Endothelial cell of umbilical vein (primary cell): ENCODE measurements at places on chromosomes 3 and 15. TPM values are rescaled to one million over a fixed set of nuclear protein-coding genes. Genes with fewer than 3 reads are reported as not detected.

GRCh38 chr15:41805711-41806110, 22.2 kb upstream of the JMJD7 start:
- DNase-seq: no peak

DNA sequence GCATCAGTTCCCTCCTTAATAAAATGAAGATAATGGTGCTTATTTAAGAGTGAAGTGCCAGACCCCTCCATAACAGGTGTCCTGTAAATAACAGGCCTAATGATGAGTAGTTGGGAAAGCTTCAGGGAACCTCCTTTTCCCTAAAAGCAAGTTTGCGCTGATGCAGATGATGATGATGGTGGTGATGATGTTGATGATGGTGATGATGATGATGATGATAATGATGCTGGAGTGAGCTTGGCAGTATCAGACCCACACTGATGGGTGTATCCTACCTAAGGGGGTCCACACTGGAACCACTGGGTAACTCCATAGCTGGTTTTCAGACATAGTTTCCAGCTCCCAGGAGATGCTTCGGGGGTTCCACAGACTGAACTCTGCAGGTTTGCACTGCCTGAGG, 24.4 kb downstream of the MTMR14 start:
- no peak for DNase-seq

- DNase-seq: peak; percentile 58
Observed at GRCh38 chr3:50028346-50028745, 60.4 kb upstream of the RBM5 start.

DNA sequence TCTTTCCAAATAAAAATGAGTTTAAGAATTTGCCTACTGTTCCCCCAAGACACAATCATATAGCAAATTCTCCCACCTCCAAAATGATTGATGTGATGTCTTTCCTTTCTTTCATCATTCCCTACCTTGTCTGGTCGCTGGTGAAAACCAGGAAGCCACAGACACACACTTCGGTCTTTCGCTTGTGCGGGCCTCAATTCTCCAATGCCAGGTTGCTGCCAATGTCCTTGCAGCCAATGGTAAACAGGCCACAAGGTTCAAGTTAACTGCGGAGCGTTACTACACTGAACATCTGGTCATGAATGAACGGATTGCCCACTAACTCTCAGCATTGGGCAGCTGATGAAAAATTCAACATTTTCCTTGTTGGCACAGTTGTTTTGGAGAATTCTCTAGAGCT, 192.2 kb downstream of the FOXP1 start:
- no peak for DNase-seq

DNA sequence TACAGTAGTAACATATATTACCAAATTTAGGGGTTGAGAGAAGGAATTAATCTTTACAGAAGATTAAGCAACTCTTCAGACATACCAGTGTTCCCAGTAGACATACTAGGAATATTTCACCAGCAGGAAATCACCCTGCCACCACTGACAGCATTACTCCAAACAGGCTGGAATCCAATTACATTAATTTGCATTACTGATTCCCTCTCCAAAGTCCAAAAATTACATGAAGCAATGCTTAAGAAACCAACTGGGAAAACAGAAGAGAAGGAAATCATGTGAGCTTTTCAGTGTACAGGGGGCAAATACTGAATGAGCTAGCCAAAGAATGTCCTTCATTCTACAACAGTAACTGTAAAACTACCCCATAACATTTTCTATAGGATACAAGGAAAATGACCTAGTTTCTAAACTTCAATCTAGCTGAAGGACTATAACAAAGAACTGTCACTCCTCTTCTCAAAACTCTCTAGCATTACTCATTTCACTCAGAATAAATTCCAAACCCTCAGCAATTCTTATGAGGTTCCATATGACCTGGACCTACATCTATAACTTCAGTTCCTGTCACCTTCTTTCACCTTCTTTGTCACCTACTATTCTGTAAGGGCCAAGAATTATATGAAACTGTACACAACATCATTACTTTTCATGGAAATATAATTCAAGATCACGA, 72.7 kb downstream of the INO80 start:
- DNase-seq: peak; percentile 11

- DNase-seq: no peak
Observed at GRCh38 chr3:173599673-173600072, 202.1 kb downstream of the NLGN1 start.

- no peak for DNase-seq
Observed at GRCh38 chr3:153897025-153897723, 224.0 kb upstream of the ARHGEF26 start.

DNA sequence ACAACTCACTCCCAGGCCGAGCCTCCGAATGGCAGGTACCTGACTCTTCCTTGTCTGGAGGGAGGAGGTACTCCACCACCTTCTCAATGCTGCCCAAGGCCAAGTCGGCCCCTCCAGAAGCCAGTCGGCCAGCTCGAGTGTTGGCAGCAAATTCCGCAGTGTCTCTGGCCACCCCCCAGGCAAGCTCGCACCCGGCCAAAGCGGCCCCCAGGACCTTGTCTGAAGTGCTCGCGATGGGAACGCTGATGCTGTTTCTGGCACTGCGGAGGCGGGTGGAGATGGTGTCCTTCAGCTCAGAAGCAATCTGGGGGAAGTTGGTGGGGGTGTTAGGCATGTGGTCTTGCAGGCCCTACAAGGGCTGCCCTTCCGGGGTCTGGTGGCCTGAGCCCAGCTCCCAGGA, 9.2 kb downstream of the PLIN1 start:
- no peak for DNase-seq

DAZL gene
- total RNA-seq: not detected in 2 replicates

DNA sequence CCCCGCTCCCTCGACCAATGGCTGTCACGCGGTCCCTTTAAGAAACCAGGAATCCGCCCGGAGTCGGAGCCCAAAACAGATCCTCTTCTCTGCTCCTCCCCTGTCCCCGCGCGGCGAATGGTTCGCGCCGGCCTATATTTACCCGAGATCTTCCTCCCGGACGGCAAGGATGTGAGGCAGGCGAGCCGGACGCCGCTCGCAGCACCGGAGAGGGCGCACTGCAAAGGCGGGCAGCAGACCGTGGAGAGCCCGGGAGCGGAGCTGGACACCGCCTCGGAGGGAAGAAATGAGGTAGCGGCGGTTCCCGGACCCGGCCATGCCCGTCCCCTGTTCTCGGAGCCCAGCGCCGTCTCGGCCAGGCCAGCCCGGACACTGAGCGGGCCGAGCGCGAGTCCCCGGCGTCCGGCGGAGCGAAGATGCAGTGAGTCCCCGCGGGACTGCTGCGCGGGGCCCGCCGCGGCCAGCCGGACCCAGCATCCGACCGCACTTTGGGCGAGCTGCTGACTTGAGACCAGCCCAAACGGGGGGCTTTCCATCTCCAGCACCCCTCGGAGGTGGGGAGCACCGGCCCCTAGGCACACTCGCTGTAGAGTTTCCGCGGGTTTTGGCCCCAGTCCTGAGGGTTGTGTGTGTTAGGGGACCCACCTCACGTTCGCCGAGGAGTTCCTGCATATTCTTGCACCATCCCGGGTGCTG, at the start of gene FAM43A:
Gene FAM43A, plus strand, starts transcription at position 166 of the 696 bp plus-strand sequence. CDS start 944 bp downstream, outside the sequence.
- DNase-seq: peak; percentile 96

DNA sequence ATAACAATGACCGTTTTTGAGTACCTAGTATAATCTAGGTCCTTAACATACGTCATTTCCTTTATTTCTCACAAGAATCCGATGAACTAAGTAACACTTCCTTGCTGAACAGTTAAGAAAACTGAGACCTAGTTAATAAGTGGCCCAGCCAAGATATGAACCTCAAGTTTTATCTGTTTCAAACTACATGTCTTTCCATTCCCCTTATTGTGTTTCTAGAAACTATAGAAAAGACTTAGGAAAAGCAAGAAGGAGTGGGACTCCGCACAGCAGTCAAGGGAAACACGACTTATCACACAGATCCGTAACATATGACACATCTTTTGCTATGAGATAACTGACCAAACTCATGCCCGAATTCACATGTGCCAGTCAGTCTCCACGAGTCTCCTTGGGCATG, 221.2 kb upstream of the ADAMTS9 start:
- peak; percentile 71 for DNase-seq

- no peak for DNase-seq
Observed at GRCh38 chr3:1394188-1394587, 301.4 kb downstream of the CNTN6 start.

DNA sequence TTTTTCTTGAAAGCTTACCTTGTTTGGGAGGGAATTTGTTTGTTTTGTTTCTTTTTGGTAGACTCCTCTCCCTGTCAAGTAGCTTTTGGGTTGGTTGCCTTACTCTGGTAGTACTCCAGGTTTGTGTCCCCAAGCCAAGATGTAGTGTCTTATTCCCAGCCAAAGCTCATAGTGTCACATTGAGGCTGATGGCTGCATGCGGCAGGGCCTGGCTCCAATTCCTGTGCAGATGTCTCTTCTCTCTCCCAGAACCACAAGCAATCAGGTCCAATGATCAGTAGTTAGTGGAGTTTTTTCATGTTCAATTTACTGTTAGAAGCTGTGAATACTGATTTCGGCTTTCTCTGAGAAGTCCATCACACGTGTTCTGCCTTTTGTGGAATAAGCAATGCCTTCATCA, 221.1 kb upstream of the THBS1 start:
- peak; percentile 32 for DNase-seq

DNA sequence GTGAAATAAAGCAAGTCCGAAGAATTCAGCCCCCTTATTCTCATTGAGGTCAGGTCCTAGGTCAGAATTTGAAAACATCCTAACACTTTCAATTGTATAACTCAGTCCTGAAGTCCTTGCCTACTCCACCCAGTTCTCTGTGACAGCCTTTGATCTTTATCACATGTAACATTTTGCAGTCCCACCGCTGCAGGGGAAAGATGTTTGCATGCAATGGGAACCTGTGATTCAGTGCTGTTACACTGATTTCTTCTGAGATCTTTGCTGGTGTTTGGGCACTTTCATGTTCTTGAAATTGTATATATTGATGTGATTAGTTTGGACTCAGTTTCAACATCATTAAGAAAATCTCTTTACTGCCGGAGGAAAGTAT, 18.0 kb upstream of the SECISBP2L start:
- no peak for DNase-seq

DNA sequence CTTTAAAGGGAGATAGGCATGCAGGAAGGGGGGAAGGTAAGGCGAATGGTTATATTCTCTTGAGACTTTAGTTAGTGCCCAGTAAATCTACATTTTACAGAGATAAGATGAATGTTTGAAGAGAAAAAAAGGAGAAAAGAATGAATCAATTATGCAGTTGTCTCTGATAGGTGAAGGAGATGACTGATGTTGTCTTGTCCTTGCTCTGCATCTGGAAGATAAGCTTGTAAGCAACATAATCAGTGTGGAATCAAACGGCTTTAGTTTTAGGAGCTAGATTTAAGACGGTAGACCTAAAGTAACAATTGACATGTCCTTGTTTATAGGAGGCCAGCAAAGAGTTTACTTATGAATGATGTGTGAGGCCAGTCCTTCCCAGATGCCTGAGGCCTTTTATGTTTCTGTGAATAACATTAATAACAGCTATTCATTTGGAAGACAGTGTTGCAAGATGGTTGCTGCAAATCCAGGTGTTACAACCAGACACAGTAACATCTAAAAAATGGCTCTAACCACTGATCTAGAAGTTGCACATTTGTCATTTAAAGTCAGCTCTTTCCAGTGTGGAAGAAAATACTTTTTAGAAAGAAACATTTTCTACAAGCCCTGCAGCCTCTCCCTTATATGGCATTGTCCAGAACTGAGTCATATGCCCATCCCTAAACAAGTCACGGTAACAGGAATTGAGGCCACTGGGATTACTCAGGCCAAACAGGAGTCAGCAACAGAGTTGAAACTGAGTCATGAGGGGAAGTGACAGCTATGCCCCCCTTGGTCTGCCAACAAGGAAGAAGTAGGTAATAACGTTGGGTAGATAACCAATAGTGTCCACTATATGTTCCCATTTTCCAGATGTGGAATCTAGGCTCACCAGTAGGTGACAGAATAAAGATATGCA, 77.5 kb upstream of the FBN1 start:
- peak; percentile 79 for DNase-seq

DNA sequence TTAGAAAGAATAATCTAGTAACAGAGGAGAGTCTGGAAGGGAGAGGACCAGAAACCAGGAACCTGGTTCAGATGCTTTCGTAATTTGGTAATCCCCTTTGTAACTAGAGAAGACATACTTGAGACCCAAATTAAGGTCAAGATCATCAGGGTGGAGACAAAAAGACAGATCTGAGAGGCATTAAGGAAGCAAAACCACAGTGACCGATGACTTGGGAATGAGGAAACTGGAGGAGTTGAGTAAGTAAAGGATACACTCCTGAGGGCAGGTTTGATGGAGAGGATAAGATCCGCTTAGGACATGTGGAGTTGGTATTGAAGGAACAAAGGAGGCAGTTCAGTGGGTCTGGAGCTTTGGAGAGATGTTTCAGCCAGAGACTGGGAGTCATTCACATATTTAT, 23.6 kb upstream of the BCL2A1 start:
- no peak for DNase-seq

NOX5 gene
- total RNA-seq: 0.07 TPM in 1 of 2 replicates, not detected in the other

GRCh38 chr3:194064380-194065332, 71.3 kb upstream of the HES1 start:
- DNase-seq: no peak

PRR20G gene
- not detected in 2 replicates for total RNA-seq

NEK11 gene
- 3.1 and 4.3 TPM in 2 replicates for total RNA-seq

- no peak for DNase-seq
Observed at GRCh38 chr3:64082961-64083541, 59.8 kb upstream of the PSMD6 start.

HACL1 gene
- total RNA-seq: 27.4 and 29.9 TPM in 2 replicates

GRCh38 chr3:131898346-131898745, 136.5 kb downstream of the CPNE4 start:
- no peak for DNase-seq

DNA sequence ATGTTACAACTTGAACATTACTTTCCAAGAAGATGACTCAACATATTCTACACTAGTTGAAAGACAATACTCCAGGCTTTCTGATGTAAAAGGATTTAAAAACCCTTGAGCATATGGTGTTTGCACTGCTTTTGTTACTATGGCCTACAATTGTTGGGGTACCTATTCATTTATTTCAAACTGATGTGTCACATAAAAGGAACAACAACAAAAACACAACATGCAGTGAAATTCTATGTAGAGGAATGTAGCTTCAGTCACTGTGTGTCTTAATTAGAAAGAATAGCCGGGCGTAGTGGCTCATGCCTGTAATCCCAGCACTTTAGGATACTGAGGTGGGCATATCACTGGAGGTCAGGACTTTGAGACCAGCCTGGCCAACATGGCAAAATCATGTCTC, 1.6 kb downstream of the SPATA16 start:
- DNase-seq: no peak

GRCh38 chr3:42369304-42369703, 41.1 kb downstream of the LYZL4 start:
- no peak for DNase-seq

- DNase-seq: no peak
Observed at GRCh38 chr3:75089841-75090240, 475.4 kb upstream of the CNTN3 start.

- no peak for DNase-seq
Observed at GRCh38 chr3:172844428-172844827, 93.9 kb downstream of the ECT2 start.
